NCI-H1092 (cell line): ENCODE measurements at places on chromosomes 5 and 9.

GRCh38 chr9:124474151-124474550 lies 23.9 kb downstream of the ADGRD2 start:
- DNase-seq: no peak

- no peak for DNase-seq
Measured at GRCh38 chr9:33331377-33331891, 41.1 kb downstream of the NFX1 start.

- DNase-seq: no peak
Measured at GRCh38 chr5:88847420-88847819, 35.6 kb downstream of the MEF2C start.

DNA sequence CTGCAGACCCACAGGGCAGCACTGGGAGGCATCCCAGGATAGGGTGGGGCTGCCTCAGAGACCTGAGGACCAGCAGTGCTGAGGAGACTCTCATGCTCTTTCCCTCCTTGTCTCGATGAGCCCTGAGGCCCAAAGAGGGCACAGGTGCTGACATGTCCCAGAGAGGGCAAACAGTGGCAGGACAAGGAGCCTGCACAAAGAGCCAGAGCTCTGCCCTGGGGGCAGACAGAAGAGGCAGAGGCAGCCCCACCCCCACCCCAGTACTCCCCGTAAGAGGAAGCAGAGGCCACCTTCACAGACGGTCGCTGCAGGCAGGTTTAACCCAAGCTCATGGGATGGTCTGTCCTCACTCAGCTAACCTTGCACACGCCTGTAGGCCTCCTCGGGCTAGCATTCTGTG lies 29.4 kb upstream of the TTLL11 start:
- no peak for DNase-seq

GRCh38 chr5:171601266-171601881 lies 181.9 kb downstream of the FGF18 start:
- DNase-seq: no peak

DNA sequence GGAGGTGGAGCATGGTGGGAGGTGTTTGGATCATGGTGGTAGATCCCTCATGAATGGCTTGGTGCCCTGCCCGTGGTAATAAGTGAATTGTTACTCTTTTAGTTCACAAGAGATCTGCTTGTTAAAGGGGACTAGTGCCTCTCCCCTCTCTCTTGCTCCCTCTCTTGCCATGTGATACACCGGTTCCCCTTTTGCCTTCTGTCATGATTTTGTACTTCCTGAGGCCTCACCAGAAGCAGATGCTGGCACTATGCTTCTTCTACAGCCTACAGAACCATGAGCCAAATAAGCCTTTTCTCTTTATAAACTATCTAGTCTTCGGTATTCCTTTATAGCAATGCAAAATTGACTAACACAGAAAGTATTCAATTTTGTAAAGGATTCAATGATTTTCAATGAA lies 817.1 kb downstream of the TLR4 start:
- DNase-seq: no peak

DNA sequence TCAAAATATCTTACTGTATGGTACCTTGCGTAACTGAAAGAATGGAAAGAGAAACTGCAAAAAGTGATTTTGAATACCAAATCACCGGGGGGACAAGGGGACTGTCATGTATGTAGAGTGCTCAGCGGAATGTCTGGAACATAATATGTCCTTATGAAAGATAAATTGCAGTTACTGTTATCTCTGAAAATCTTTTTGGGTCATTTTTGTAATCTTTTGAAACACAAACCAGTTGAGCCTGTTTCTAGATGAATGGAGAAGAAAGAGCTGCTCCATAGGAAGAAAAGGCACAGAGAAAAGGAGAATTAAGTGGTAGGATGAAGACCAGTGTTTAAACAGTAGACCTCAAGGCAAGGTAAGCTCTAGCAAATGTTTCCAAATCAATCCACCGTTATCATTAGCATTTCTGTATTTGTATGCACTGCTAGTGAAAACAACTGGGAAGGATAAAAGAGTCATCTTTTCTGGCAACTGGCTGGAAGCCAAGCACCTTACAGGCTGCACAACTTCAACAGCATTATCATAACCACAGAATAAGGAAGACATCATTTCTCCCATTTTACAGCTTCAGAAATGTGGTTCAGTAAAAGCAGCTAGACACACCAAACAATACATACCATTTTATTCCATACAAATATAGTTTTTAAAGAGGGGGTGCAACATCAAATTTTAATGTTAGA lies 158.5 kb downstream of the TRPM3 start:
- no peak for DNase-seq

GRCh38 chr5:156391139-156391538 lies 64.2 kb downstream of the SGCD start:
- DNase-seq: no peak

DNA sequence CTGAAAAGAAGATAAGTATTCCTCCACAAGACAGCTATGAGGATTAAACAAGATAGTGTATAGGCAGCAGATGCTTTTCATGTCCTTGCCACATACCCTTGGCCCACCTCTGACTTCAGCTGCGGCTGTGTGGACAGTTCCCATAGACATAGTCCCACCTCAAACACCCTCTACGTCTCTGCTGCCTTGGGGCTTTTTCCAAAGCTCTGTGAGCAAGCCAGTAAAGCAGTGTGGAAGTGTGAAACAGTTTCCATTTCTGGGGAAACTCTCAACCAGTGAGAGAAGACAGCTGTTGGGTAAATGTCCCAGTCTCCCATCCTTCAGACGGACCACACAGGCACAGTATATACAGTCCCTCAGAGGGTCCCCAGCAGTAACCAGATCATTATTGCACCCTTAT lies 125.5 kb downstream of the CDK5RAP2 start:
- no peak for DNase-seq

DNA sequence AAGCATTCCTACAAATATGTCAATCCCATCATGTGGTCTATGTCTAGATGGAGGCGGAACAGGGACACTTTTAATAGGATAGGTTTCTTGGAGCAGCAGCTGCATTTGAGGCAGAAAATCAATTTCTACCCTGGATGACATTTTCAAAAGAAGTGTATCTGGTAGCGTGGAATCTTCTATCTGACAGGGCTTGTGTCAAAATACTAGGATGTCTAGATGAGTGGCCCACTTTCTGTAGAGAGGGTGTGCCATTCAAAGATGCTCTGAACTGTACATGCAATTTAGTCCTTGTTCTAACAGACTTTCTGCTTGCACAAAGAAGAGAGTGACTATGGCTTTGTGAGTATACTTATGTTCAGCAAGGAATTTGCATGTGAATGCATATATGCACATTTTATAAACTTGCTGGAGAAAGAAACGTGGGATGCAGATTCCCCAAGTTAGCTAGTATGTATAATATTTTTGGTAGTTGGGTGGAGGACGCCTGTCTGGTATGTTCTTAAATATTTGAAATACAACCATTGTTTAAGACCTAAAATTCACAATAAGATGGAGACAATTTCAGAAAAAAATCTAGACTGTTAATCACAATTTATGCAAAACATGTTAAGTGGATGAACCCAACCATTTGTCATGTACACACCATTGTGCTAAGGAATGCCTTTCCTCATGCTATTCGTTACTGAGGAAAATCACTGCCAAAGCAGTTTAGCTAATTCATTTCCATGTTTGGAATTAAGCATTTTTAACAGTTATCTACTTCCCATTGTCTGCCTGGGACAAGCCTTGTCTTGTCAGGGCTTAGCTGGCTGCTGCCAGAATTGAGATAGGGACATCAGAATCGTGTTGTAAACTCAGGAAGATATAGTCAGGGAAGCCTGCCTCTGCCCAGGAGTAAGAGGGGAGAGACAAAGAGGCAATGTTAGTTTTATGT lies 129.1 kb upstream of the MEF2C start:
- no peak for DNase-seq

- DNase-seq: no peak
Measured at GRCh38 chr5:167269146-167269545, 1022.3 kb upstream of the WWC1 start.

DNA sequence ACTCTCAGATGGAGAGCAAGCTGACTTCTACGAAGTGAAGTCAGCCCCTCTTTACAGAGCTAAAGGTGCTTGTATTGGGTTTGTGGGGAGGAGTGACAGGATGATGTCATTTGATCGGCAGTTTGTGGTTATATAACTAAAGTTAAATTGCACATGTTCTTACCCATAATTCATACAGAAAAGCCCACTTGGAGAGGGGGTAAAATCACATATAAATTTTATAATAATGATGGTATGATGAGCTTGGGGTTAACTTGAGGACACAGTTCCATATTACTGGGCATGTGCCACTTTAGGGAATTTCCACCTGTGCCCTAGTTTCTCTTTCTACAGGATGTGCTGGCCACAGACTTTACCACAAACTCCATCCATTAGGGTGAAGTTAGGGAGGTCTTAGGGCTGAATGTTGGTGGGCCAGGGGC lies 1178.6 kb upstream of the CDH9 start:
- no peak for DNase-seq

- no peak for DNase-seq
Measured at GRCh38 chr5:176362233-176362490, 598 bp upstream of the KIAA1191 start.

DNA sequence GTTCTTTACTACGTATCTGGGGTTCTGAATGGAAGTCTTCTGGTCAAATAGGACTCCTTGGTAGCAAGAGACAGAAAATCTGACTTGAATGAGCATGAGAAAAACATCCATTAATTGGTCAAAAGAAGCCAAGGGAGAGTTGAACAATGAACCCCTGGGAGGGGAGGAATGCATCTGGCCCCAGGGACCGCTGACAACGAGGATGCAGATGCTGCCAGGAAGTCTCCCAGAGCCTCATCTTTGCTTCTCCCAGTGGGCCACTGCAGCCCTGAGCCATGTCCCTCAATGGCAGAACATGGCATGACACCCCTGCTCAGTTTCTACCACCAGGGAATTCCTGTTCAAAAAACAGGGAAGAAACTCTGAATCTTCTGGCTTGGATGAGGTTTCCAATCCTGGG lies 50.5 kb upstream of the ICE1 start:
- DNase-seq: no peak

GRCh38 chr9:113929634-113930389 lies 53.7 kb downstream of the ZNF618 start:
- no peak for DNase-seq

- no peak for DNase-seq
Measured at GRCh38 chr5:66415208-66415607, 181.0 kb upstream of the MAST4 start.

DNA sequence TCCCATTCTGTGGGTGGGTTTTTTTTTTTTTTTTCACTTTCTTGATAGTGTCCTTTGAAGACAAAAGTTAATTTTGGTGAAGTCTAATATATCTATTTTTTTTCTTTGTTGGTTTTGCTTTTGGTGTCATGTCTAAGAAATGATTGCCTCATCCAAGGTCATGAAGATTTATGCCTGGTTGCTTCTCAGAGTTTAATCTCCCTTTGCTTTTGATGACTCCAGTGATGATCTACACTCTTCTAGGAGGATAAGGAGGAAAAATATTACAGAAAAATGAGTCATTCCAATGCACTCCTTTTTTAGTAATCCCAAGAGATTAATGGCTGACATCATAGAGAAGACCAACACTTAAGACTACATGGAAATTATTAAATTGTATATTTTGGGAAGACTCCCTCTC lies 79.7 kb upstream of the ICE1 start:
- DNase-seq: no peak

DNA sequence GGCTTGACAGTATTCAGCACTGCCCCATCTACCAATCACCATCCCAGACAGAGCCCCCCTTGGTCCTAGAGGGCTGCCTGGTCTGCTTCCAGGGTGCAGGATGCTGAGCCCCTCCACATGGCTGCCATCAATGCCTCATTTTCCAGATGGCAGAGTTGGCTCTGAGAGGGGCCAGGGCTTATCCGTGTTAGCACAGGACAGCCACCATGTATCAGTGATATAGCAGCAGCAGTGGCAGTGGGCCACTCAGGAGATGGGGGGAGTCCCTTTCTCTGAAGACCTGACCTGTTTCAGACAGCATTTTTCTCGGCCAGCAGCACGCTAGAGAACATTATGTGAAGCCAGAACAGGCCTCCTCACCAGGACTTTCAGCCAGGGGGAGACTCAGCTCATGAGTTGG lies 1.6 kb upstream of the SMIM32 start:
- no peak for DNase-seq

DNA sequence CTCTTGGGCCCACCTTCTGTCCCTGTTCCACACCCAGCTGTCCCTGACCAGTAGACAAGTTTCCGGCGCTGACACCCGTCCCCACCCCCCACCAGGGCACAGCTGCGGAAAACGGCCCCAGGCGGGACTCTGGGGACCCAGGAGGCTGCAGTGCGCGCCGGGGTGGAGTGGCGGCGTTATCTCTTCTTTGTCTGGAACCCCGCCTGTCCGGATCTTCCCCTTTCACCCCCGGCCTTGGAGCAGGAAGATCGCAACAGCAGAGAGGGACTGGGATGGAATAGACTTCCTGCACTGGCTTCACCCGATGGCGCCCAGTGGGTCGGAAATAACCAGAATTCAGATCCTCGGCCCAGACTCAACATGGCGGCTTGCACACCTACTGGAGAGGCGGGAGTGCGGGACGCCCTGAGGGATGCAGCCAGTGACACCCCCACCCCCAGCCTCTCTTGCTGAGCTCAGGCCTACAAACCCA lies 4.7 kb downstream of the PAX5 start:
- DNase-seq: no peak

- no peak for DNase-seq
Measured at GRCh38 chr5:150022158-150022531, 21.6 kb downstream of the HMGXB3 start.

DNA sequence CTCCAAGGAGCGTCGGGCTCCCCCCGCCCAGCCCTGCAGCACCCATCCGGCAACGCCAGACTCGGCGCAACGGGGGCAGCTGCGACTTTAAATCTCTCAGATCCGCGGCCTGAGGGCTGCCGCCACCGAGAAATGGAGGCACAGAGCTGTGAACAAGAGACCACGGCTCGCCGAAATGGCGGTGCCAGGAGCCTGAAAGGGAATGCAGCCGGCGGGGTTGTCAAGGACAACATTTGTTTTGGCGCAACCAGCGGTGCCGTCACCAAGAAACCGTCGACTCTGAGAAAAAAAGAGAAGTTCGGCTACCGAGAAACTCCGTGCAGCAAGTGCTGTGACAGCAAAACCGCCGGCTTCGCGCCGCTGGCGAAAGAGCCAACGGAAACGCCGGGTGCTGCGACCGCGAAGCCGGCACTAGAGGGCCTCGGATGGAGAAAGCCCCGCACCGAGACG lies 2.1 kb upstream of the ANXA2R start:
- peak; percentile 77 for DNase-seq

GRCh38 chr9:37937366-37937765 lies 33.4 kb upstream of the SLC25A51 start:
- DNase-seq: no peak

- DNase-seq: no peak
Measured at GRCh38 chr5:170495825-170496661, 7.8 kb upstream of the KCNIP1 start.

GRCh38 chr9:105251133-105251532 lies 6.7 kb downstream of the SLC44A1 start:
- DNase-seq: no peak

- DNase-seq: no peak
Measured at GRCh38 chr9:109560470-109561132, 62.5 kb upstream of the PTPN3 start.

GRCh38 chr5:17918373-17919104 lies 284.3 kb downstream of the TAF11L14 start:
- no peak for DNase-seq
